ENCODE measurements at places on chromosomes 6 and 20.
A peak's percentile ranks its signal among the peaks of the same experiment; 100 is the strongest.

GRCh38 chr20:62638055-62638570 lies 4.2 kb upstream of the SLCO4A1 start:
- DNase-seq, result no peak

- DNase-seq, result no peak
Measured at GRCh38 chr20:61430228-61430624, 178.2 kb downstream of the CDH4 start.

DNA sequence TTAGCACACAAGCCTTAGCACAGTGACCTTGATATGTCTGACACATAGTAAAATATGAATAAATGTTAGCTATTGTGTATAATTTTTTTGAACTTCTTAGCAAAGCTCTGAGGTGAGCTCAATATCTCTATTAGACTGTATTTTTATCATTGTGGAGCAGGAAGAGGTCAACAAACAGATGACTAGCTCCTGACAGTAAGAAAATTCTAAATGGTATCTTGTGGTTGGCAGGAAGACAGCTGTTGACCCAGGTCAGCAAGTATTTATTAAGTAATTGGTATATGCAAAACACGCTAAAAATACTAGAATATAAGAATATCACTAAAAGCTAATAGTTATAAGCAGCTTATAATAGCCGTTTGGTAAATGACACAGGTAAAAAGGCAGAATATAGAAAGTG lies 77.5 kb upstream of the MARCKS start:
- DNase-seq, result no peak

GRCh38 chr6:4350567-4351519 lies 215.5 kb upstream of the ECI2 start:
- no peak for DNase-seq

DNA sequence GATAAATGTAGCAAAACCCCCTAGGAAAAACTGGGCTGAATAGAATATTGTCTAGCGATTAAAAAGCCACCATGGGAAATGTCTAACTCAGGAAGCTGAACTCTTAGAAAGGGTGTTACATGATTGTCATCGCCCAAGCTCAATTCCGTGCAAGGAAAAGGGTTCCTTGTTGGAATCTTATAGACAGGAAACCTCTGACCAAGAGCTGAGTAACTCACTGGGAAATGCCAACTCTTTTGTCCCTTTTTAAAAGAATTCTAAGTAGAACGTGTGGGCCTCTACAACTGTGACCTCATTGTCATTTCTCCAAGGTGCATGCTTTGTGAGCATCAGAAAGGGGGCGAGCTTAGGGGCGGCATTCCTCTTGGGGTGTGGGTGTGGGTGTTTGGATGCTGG lies 88.1 kb downstream of the SYNJ2 start:
- DNase-seq, result no peak

- DNase-seq, result no peak
Measured at GRCh38 chr6:38801305-38801704, 86.2 kb downstream of the DNAH8 start.

DNA sequence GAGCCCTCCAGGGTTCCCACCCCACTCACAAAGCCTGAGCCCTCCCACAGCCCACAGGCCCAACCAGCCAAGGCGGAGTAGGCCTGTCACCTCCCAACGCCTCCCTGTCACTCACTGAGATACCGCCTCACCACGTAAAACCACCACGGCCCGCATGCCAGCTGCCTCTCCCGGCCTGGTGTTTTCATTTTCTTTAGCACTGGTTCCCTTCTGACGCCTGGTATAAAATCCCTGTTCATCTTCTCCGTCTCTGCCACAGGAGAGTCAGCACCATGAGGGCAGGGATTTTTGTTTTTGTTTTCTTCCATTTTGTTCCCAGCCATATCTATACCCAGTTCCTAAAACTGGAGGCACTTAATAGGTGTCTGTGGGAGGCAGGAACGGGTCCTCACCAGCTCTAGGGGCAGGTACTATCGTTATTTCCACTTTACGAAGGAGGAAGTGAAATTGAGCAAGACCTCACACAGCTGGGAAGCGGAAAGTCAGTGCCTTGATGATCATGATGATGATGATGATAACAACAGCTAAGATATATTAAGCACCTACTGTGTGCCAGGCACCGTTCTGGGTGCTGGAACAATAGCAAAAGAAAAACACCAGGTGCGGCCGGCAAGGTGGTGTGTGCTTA lies 58.6 kb downstream of the SNAI1 start:
- peak; percentile 17 for DNase-seq

GRCh38 chr20:21453690-21454089 lies 56.4 kb upstream of the NKX2-4 start:
- DNase-seq, result no peak

- DNase-seq, result no peak
Measured at GRCh38 chr6:136160250-136160649, 89.9 kb downstream of the MTFR2 start.

DNA sequence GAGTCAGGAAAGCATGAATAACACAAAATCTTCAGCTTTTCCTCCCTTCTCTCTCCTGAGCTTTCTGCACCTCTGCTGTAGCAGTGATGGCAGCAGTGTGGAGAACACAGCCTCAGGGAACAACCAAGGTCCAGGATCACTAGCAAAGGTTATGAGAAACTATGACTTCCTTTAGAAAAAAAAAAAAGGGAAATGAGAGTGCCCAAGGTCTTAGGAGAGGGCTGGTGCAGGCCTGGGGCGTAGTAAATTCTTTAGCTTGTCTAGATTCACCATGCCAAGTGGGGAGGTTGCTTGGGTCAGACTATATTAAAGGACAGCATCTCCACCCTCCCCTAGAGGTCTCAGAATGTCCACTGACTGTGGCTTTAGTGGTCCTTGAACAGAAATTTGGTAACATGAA lies 40.4 kb upstream of the POLR1H start:
- DNase-seq, result no peak

- no peak for DNase-seq
Measured at GRCh38 chr20:60297649-60298048, 339.4 kb downstream of the CDH26 start.

- no peak for DNase-seq
Measured at GRCh38 chr6:167098825-167099225, 24.1 kb upstream of the CCR6 start.

DNA sequence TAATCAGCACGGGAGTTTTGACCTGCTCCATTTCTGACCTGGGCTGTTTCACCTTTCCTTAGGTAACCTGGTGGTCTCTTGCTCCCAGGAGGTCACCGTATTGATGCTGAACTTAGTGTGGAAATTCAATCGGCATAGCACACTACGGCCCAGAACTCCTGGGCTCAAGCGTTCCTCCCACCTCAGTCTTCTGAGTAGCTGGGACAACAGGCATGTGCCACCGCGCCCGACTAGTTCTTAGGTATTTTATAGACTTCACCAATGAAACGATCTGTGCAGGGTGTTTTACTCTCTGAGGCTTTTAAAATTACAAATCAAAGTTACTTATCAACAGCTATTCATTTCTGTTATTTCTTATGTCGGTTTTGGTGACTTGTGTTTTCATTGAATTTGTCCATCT lies 42.1 kb downstream of the ATG5 start:
- no peak for DNase-seq

DNA sequence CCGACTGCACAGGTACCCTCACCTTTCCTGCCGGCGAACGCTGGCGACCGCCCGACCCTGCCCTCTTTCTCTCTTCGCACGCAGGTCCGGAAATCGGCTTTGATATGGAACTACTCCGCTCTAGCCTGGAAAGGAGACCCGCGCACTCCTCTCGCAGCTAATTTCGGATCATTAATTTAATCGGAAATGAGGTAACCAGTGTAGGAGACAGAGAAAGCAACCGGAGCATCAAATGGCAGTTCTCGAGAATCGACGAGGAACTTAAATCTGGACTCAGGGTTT lies 949 bp upstream of the ATXN1 start:
- DNase-seq, result peak; percentile 52

- no peak for DNase-seq
Measured at GRCh38 chr6:168274037-168274952, 45.3 kb downstream of the DACT2 start.

GRCh38 chr20:47544852-47545251 lies 43.2 kb downstream of the NCOA3 start:
- DNase-seq, result no peak

DNA sequence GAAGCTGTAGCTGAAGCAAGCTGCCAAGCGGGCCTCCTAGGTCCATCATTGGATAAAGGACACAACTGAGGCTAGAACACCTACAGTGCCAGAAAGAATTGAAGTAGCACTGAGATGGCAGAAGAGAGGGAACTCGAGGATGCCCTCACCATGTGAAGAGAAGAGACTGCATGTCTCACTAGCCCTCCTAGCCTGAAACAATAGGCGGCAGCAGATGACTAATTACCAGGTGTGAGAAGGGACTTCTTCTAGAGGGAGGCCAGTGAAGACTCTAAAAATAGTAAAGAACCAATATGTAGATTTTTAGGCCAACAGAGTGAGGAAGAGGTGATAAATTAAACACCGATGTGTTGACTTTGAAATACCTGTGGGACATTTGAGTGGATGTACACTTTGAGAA lies 50.3 kb downstream of the LGSN start:
- DNase-seq, result no peak

- DNase-seq, result peak; percentile 100
Measured at GRCh38 chr6:56101141-56101553, 146.2 kb downstream of the COL21A1 start.

GRCh38 chr6:147081076-147081609 lies 123.1 kb upstream of the STXBP5 start:
- no peak for DNase-seq

- DNase-seq, result no peak
Measured at GRCh38 chr6:47405273-47405672, 72.3 kb upstream of the CD2AP start.

DNA sequence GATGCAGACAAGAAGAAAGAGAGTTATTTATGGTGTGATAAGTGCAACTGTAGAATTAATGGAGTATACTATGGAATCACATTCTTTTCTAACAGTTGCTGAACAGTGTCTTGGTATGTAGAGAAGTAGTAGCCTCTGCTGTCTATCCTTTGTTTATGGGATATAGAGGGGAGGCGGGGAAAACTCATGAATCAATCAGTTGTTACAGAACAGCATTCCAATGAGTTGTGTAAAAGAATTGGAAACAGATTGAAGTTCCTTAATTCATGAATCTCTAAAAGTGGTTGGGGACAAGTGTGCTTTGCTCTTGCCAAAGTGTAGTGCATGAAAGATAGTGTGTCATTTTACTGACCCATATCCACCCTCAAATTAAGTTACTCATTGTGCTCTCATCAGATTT lies 77.7 kb downstream of the FLRT3 start:
- DNase-seq, result no peak

DNA sequence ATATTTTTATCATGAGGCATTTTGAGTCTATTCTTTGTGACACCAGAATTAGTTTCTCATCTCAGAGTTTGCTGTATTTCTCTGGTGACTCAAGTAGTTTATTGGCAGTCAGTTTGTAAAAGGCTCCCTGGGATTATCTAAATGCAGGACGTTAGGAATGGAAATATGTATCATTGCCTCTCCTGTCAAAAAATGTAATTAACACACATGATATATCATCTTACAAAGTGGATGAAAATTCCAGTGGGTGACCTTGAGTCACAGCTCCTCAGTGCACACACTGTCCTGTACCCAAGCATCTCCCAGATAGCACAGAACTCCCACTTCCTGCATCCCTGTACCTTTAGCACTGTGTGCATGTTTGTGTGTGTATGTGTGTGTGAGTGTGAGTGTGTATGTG lies 258.6 kb downstream of the LAMA2 start:
- no peak for DNase-seq

DNA sequence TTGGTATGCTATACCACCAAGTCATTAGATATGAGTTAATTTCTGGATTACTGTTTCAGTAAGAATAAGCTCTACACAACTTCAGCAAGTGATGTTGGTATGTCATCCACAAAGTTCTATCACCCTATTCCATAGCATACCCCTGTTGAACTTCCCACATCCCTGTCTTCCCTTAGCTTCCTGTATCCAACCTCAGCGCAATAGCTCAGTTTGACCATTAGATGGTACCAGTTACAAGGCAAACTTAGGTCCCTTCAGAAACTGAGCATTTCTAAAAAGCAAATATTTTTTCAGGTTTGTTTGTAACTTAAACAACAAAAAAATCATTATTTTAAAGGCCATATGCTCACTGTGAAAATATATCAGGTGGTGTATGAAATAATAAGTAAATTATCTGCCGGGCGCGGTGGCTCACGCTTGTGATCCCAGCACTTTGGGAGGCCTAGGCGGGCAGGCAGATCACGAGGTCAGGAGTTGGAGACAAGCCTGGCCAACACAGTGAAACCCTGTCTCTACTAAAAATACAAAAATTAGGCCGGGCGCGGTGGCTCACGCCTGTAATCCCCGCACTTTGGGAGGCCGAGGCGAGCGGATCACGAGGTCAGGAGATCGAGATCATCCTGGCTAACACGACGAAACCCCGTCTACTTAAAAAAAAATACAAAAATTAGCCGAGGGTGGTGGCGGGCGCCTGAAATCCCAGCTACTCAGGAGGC lies 8.8 kb upstream of the MOG start:
- DNase-seq, result peak; percentile 60

DNA sequence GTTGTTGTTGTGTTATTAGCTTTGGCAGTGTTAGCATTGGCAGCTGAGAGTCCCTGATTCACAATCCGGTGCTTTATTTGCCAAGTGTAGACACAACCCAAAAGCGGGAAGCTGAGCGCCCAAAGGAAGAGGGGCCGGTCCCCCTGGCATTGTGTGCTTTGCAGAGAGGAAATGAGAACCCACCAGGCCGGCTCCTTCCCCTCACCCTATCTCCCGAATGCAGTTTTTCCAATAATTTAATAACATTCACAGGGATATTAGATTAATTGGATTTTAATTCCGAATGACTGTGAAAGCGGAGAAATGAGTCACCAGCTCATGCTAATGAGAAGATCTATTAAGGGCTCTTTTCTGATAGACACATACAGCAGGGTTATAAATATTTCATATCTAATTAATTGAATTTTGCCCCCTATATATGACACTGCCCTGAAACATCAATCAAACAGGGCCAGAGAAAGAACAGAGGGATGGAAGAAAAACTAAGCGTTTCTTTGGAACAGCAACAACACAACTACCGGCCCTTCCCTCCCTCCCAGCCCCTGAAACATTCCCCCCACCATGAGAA lies 143.8 kb downstream of the MBOAT1 start:
- DNase-seq, result no peak

- DNase-seq, result no peak
Measured at GRCh38 chr6:3456898-3457709, at the start of gene SLC22A23. SLC22A23 (minus strand) TSS chr6:3457050; CDS start chr6:3456559, 491 bp downstream.

DNA sequence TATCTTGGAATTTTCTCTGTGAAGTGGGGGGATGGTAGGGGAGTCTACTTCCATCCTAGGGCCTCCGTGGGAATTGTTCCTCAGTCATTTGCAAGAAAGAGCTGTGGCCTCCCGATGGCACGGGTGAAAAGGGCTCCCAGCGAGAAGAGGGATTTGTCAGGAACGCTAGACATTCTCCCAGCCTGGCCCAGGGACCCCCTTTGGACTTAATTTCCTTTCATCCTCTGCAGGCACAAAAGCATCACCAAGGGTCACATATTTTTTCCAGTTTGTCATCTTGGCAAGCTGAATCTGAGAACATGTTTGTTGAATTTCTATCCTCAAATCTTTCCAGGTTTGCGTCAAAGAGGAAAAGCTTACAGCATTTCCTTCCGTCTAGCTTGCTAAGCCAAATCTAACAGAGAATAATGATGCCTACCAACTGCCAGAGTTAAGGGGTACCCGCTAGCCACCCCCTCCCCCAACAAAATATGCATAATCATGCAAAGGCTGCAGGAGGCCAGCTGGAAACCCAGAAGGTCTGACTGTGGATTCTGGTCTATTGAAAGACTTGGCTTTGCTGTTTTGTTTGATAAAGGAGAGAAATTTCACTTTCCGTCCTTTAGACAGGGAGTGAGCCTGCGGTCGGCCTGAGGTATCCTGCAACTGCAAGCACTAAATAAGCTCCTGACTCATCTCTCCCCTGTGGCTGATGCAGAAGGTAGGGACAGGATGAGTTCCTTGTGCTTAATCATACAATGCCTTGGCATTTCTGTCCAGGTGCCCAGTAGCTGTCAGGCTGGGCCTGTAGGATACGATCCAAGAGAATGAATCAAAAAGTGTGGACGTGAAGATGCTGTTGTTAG lies 23.1 kb downstream of the PSMG4 start:
- DNase-seq, result no peak
